ENCODE measurements at places on chromosomes 12 and 14.

DNA sequence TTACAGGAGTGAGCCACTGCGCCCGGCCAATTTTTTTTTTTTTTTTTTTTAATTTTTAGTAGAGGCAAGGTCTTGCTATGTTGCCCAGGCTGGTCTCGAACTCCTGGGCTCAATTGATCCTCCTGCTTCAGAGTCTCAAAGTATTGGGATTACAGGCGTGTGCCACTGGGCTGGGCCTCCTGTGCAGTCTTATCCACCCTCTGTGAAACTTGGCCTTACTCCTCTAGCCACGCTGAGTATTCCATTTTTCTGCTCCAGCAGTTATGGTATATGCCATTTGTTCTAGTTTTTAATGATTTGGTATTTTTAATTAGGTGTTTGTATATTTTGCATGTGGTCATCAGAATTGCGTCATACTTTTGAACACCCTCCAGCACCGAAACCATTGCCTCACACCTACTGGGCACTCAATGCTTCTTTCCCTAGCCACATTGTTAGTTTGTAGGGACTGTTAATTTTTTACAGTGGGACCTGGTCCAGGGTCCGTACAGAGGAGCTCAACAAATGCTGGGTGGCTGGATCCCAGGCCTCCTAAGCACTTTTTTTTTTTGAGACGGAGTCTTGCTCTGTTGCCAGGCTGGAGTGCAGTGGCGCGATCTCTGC, 11.4 kb downstream of the RIOX1 start:
- DNase-seq, result no peak

GRCh38 chr14:89205137-89205740, 211.8 kb downstream of the FOXN3 start:
- no peak for DNase-seq

DNA sequence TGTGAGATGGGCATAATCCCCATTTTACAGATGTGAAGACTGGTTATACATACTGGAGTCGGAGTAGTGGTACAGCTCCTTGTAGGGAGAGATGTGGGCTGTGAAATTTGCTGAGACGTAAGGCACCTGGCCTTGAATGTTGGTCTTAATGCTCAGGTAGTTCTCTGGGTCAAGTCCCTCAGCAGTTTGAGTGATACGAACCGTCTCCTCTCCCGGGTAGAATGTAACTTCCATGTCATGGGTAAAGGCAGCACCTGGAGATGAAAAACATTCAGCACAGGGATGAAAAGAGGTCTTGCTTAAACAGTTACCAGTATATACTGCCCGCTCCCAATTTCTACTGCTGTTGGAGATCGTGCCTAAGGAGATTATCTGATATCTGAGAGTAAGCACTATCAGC, 28.3 kb downstream of the NID2 start:
- DNase-seq, result no peak

- no peak for DNase-seq
These were observed 1109.7 kb upstream of the FLRT2 start for GRCh38 chr14:84420221-84420620.

- no peak for DNase-seq
These were observed 277.2 kb downstream of the TMTC2 start for GRCh38 chr12:82963956-82964355.

GRCh38 chr12:14629832-14630710, 62.4 kb upstream of the PLBD1 start:
- DNase-seq, result peak; percentile 50

DNA sequence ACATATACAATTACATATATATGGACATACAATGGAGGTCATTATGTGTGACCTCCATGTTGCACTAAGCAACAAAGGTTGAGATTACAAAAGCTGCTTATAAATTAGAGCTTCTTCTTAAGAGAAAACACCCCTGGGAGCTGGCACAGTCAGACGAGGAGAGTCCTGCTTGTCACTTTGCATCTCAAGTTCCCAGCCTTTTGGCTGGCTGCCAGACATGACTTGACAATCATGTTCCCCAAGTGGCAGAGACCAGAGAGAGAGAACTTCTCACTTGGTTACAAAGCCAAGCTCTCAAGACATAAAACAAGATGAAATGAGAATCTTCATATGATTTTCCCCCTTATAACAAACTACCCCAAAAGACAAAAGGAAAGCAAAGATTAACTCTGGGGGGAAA, 8.5 kb upstream of the SYNJ2BP start:
- no peak for DNase-seq

DNA sequence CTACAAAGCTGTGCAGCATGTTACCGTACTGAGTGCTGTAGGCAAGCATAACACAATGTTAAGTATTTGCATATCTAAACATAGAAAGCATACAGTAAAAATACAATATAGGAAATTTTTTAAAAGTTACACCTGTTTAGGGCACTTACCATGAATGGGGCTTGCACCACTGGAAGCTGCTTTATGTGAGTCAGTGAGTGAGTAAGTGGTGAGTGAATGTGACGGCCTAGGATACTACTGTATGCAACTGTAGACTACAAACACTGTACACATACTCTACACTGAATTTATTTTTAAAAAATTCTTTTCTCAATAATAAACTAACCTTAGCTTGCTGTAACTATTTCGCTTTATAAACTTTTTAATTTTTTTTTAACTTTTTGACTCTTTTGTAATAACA, 82.1 kb upstream of the FSCB start:
- DNase-seq, result no peak

DNA sequence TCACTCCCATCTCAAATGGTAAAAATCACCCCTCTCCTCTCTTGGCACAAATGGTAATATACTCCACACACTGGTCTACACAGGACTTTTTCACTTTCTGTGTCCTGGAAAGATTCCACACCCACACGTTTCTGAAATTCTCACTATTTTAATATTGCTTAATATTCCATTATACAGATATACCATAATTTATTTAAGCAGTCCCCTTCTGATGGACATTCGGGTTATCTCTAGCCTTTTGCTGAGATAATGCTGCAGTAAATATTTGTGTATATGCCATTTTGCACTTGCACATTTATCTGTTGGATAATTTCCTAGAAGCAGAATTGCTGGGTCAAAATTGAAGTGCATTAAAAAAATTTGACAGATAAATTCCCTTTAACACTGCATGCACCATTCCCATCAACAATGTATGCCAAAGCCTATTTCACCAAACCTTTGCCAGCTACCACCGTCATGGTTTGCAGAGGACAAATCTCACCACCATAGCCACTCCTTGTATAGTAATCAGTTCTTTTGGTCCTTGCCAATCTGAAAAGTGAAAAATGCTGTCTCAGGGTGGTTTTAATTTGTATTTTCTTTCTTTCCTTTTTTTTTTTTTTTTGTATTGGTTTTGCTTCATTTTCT, 15.5 kb upstream of the COL2A1 start:
- no peak for DNase-seq

DNA sequence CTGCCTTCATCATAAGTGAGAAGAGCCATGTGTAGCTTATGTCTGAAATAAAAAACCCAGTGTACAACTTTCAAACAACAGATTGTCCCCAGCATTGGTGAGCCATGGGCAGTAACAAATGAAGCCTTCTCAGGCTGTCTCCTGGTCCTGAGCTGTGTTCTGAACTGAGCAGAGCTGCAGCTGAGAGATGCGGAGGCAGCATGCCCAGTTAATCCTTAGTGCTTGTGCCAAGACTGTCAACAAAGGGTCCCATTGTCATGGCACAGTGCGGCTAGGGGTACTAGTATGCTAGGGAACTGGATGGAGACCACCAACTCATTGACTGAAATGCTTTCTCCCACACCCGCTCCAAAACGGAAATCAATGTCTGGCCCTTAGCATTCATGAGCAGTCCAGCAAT, 154.3 kb downstream of the RMST start:
- DNase-seq, result no peak

Measured in RCC 7860 (cell line).